Spleen (tissue), 13 donors: ENCODE measurements at places on chromosomes 11 and 22. TPM values are rescaled to one million over a fixed set of nuclear protein-coding genes. Genes with fewer than 3 reads are reported as not detected.
A peak's percentile ranks its signal among the peaks of the same experiment; 100 is the strongest.

DNA sequence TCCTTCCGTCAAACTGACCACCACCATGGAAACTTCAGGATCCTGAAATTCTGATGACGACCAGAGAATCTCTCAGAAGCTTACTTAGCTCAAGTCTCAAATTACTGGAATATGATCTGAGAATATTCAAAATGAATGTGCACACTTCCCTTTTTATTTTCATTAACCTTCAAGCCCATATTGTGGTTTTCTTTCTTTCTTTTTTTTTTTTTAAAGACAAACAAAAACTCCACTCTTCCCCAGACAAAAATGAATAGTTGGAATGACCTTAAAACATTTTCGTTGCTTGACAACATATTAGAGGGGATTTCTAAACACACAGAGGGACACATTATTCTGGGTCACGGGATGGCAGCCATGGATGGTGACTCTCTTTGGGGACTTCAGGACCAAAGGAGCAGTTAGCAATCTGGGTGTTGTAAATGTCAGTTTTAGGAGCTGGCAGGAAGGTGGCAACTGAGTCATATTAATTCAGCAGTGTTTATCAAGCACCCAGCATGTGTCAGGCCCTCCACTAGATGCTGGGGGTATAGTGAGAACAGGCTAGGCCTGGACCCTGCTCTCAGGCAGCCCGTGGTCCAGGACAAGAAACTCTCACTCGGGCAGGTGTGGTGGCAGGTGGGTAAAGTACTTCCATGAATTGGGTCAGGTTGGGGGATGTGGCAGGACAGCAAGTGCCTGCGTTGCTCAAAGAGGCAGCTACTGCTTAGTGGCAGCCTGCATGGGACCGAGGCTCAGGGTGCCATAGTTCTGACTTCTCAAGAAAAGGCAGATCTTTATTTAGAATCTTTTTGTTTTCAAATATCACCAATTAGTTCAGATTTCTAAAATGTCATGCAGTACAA, 126.1 kb downstream of the HIPK3 start:
- H3K4me1 ChIP-seq, result peaks cover 23% of the 10 kb centered on the region
- no peaks in the 10 kb centered on the region for H3K36me3 ChIP-seq
- H3K4me3 ChIP-seq, result no peak overlapping the region
- DNase-seq, result no peak
- H3K27ac ChIP-seq, result no peak overlapping the region

DNA sequence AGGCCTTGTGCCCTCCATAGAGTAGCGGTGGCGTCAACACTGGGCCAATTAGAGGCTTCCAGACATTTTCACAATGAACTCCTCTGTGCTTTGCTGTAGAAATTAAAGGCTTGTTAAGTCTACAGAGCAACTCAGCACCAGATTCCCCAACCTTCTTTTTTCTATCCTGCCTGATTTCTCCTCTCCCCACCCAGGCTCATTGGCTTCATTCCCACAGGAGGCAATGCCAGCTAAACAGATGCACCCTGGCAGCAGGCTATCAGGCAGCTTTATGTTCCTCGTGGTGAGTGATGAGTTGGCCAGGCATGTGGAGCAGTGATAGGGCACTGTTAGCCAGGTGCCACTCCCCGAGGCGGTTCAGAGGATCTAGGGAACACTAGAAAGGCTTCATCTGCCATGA, 4.8 kb downstream of the DIXDC1 start:
- no peak for DNase-seq
- H3K36me3 ChIP-seq, result no peaks in the 10 kb centered on the region
- no peak overlapping the region for H3K27ac ChIP-seq
- H3K4me1 ChIP-seq, result peaks cover 20% of the 10 kb centered on the region

GRCh38 chr11:129493746-129494145, 118.1 kb downstream of the BARX2 start:
- H3K4me1 ChIP-seq, result no peaks in the 10 kb centered on the region
- H3K27ac ChIP-seq, result no peak overlapping the region
- no peak overlapping the region for H3K4me3 ChIP-seq
- DNase-seq, result no peak
- H3K27me3 ChIP-seq, result peaks cover 5% of the 10 kb centered on the region

DNA sequence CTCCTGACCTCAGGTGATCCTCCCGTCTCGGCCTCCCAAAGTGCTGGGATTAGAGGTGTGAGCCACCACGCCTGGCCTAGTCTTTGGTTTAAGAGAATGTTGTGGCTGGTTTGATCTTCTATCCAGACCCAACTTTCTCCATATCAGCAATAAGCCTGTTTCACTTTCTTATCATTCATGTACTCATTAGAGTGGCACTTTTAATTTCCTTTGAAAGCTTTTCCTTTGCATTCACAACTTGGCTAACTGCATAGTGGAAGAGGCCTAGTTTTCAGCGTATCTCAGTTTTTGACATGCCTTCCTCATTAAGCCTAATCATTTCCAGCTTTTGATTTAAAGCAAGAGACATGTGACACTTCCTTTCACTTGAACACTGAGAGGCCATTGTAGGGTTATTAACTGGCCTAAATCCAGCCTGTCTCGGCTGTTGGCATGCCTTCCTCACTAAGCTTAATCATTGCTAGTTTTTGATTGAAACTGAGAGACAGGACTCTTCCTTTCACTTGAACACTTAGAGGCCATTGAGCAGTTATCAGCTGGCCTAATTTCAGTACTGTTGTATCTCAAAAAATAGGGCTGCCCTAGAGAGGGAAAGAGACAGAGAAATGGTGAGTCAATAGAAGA, 13.1 kb upstream of the RPL3 start:
- H3K4me3 ChIP-seq, result no peak overlapping the region
- DNase-seq, result no peak
- H3K27me3 ChIP-seq, result no peaks in the 10 kb centered on the region

- peak; percentile 73 for DNase-seq
- no peak overlapping the region for H3K4me3 ChIP-seq
- H3K36me3 ChIP-seq, result peaks cover 10% of the 10 kb centered on the region
- H3K27me3 ChIP-seq, result peaks cover 37% of the 10 kb centered on the region
- H3K4me1 ChIP-seq, result peaks cover 26% of the 10 kb centered on the region
Observed at GRCh38 chr22:29313576-29314466, 1.7 kb downstream of the RASL10A start.

DNA sequence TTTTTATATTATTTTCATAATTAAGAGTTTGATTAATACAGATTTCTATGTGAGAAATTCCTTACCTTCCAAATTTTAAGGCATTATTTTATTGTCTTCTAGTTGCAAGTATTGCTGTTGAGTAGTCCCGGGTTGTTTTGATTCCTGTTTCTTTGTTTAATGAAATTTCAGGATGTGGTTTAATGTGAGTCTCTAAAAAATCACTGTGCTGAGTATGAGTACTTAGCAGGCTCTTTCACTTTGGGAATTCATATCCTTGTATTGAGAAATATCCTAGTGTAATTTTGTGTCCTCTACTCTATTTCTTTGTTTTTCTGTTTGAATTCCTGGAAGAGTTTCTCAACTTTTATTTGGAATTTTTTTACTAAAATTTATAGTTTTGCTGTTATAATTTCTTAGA, 113.2 kb downstream of the TMEM135 start:
- no peak for DNase-seq
- no peaks in the 10 kb centered on the region for H3K4me1 ChIP-seq
- H3K4me3 ChIP-seq, result no peak overlapping the region
- H3K27ac ChIP-seq, result no peak overlapping the region

GRCh38 chr22:45683680-45684079, 12.0 kb downstream of the ATXN10 start:
- H3K4me1 ChIP-seq, result peaks cover 16% of the 10 kb centered on the region
- H3K36me3 ChIP-seq, result no peaks in the 10 kb centered on the region
- DNase-seq, result no peak
- H3K27me3 ChIP-seq, result no peaks in the 10 kb centered on the region
- no peak overlapping the region for H3K27ac ChIP-seq
- no peak overlapping the region for H3K4me3 ChIP-seq

DNA sequence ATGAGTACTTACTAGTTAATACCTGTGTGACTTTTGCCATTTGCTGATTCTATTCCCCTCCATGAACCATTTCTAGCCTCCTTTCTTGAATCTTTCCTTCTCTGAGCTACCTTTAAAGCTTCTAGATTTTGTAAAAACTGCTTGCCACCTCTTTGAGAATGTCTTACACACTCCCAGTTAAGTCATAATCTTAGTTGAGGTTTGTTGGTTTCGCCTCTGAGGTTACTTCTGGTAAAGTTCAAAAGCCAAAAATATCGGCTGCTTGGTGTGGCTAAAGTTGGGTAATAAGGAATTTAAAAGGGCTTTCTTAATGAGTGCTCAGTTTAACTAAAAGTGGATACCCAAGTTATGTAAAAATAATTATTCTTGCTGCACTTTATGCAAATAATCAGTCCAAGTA, 10.4 kb upstream of the GLYAT start:
- no peak for DNase-seq
- no peaks in the 10 kb centered on the region for H3K36me3 ChIP-seq
- H3K4me3 ChIP-seq, result no peak overlapping the region
- no peaks in the 10 kb centered on the region for H3K4me1 ChIP-seq
- no peaks in the 10 kb centered on the region for H3K27me3 ChIP-seq

DNA sequence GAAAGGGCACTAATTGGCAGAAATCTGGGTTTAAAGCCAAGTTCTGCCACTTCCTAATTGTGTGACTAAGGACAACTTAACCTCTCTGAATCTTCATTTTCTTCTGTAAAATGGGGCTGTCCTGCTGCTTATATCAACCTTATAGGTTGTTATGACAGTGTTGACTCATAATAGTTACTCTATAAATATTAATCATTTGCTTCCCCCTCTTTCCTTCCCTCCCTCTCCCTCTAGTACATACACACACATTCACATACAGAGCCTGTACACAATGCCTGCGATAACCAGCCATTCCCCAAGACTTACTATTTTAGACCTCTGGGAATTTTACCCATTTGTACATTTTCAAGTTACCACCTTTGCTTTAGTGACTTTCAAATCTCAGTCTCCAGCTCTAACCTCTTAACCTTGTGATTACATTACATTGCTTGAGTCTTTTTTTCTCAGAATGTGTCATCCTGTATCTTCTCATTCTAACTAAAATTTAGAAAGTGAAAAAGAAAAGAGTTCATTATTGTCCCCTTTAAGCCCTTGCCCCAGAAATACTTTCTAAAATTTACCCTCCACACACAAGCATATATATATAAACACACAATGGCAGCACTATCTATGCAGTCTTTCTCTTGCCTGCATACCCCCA, 31.9 kb downstream of the GDPD4 start:
- H3K36me3 ChIP-seq, result no peaks in the 10 kb centered on the region
- H3K27ac ChIP-seq, result no peak overlapping the region
- H3K27me3 ChIP-seq, result no peaks in the 10 kb centered on the region
- no peak overlapping the region for H3K4me3 ChIP-seq
- DNase-seq, result no peak
- no peaks in the 10 kb centered on the region for H3K4me1 ChIP-seq

DNA sequence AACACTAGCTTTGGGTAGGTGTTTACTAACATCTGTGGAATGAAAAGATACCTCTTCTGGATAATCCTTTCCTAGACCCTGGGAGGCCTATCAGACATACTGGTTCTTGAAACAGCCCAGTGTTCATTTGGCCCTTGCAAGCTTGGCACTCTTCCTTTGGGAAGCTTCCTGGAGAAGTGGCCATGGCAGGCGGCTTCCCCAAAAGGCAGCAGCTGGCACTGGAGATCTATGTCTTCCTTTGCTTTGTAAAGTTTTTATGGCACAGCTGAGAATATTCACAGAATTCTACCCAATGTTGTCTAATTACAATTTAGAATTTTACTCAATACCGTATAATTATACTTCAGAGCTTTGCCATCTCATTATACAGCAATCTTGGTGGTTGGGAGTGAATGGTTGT, 199.2 kb upstream of the C11orf87 start:
- H3K27ac ChIP-seq, result no peak overlapping the region
- no peak for DNase-seq
- no peaks in the 10 kb centered on the region for H3K4me1 ChIP-seq
- no peaks in the 10 kb centered on the region for H3K36me3 ChIP-seq

DNA sequence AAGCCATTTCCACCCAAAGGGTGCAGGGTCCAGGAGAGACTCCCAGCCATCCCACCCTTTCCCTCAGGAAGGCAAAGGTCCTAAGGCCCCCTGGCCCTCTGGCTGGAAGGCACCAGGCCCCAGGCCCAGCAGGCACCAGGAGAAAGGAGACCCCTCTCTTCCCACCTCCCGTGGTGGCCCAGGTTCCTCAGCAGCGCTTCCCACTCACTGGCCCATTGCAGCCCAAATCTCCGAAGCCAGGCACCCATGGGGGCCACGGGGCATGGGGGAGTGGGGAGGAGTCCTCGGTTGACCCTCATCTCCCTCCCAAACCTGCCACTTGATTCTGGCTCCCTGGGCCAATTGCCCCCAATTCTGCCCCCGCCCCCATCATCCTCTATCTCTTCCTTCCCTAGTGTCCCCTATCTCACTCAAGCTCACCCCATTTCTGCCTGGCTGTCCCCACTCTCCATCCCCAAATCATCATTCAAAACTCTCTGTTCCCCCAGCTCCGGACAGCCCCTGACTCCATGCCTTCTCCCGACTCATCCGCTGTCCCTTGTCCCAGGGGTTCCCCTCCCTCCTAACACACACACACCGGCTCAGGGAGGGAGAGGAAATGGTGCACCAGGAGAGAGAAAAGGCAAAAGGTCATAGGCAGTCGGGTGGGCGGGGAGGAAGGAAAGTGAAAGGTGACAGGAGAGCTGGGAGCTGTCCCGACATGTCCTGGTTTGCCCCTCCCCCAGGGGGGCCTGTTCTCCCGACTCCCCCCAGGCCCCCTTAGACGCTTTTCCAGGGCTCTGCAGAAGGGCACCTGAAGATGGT, 1.2 kb downstream of the LIF start:
- H3K4me3 ChIP-seq, result peak overlapping the region; percentile 44
- H3K27me3 ChIP-seq, result peaks cover 6% of the 10 kb centered on the region
- H3K36me3 ChIP-seq, result no peaks in the 10 kb centered on the region
- peak overlapping the region; percentile 44 for H3K27ac ChIP-seq

GNAZ gene
- 11.6 TPM for total RNA-seq

SLC6A5 gene
- total RNA-seq, result not detected

OR6T1 gene
- total RNA-seq, result not detected

C22orf31 gene
- not detected for total RNA-seq
